ENCODE measurements at places on chromosomes 12 and 14.

DNA sequence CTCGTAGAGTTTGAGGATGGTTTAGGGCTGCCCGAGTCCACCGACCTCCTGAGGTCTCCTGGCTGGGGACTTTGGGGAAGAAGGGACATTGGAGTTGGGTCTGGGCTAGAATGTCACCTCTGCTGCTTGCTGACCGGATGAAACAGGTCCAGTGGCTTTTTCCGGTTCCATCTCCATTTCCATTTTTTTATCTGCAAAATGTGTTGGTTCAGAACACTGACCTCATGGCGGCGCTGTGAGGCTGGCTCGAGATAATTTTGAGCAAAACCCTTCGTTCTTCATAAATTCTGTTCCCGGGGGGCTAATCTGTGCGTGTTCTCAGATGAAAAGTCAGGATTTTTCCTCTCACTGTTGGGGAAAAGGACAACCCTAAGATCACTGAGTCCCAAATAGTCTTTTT lies 11.7 kb upstream of the MYL2 start:
- DNase-seq = peak; percentile 13

DNA sequence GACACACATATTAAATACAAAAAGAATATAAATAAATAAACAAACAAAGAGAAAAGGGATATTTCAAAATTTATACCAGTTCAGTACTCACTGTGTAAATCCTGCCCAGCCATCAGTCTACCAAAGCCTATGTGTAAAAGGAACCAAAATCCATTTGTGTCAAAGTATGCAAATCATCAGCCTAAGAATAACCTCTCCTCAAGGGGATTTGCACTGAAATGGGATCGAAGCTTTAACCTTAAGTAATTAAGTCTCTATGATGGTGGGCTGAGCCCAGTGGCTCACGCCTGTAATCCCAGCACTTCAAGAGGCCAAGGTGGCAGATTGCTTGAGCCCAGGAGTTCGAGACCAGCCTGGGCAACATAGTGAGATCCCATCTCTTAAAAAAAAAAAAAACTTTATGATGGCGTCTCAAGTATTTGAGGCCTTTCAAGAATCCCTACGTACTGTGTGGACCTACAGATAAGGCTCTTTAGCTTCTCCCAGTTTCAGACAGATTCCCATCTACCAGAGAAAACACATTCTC lies 57.8 kb upstream of the METAP2 start:
- DNase-seq = no peak

GRCh38 chr12:54984658-54985376 lies at the start of gene TESPA1:
Gene TESPA1 (minus strand): TSS chr12:54984762. CDS start chr12:54974562, 10,200 bp downstream.
- DNase-seq = no peak

DNA sequence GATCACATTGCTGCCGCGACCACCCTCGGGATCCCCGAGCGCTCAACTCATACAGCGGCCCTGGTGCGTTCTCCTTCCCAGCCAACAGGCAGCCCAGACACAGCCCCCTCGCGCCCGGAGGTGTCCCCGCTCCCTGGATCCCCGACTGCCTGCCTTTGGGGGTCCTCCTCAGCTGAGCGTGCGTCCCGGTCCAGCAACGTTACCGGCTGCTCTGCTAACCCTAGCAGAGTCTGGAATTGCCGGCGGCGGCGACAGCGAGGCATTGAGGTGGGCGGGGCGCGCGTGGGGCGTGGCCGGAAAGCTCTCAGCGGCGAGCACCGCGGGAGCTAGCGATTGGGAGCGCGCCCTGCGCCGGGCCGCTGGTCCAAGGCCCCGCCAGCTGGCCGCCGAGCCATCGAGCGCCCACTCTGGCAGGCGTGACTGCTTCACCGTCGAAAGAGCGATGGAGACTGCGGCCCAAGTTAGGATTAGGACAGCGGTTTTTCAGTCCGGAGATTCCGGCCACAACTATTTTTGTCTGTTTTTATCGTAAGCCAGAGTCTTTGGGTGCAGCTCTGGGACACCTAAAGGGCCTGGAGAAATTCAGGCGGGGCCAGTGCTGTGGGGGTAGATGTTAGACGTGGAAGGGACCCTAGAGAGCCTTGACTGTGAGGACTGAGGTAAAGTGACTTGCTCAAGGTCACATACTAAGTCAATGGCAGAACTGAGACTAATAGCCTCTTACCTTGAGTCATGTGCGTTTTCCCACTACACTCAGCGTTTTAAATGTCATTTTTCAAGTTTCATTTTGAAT lies at the start of gene HEATR5A:
Gene HEATR5A, minus strand, starts transcription at position 232 of the 793 bp plus-strand sequence. CDS start 17,575 bp downstream, outside the sequence.
- DNase-seq = peak; percentile 97

- DNase-seq = no peak
Observed at GRCh38 chr12:19886639-19887064, 447.4 kb downstream of the AEBP2 start.

GRCh38 chr12:93085383-93086287 lies 156.5 kb upstream of the EEA1 start:
- DNase-seq = no peak

- DNase-seq = peak; percentile 43
Observed at GRCh38 chr12:95083471-95083870, 10.1 kb upstream of the NR2C1 start.

DNA sequence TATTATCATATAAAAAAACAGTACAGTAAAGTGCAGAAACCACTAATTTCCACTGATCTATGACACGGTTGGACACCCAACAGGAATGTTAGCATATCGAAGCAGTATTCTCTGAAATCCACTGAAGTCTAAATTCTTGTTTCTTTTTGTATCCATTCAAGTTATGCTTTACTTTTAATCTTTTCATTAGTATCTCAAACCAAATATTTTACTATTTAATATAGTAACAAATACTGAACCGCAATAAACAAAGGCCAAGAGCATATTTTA lies 41.1 kb downstream of the ATXN2 start:
- no peak for DNase-seq

DNA sequence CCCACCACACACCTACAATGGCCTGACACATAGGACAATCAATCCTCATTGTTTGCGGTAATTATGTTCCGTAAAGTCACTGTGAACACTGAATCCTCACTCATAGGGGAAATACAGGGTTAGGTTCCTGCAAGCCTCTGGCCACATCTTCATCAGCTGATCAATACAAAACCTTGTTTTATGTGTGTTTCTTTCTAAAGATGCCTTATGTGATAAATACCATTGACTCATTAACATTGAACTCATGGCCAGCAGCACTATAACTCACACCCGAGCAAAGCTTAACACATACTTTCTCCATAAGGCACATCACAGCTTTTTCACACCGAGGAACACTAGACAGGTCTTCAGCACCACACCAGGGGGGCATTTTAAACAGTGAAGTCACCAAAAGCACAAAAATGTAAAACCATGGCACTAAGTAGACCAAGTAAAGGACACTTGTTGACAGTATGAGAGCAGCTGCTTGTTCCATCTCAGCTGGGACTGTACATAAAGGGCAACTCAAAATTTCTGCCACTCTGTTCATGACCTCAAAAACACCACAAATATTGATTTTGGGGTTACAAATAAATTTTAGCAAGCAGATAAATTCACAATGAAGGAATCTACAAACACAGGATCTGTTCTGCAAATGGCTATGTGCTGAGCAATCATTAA lies 60.5 kb downstream of the ESR2 start:
- DNase-seq = no peak

GRCh38 chr12:94111302-94111701 lies 37.1 kb upstream of the PLXNC1 start:
- no peak for DNase-seq

- DNase-seq = no peak
Observed at GRCh38 chr12:25792031-25792430, 166.5 kb upstream of the RASSF8 start.

GRCh38 chr12:49873361-49873934 lies 30.3 kb downstream of the FAIM2 start:
- DNase-seq = peak; percentile 16

DNA sequence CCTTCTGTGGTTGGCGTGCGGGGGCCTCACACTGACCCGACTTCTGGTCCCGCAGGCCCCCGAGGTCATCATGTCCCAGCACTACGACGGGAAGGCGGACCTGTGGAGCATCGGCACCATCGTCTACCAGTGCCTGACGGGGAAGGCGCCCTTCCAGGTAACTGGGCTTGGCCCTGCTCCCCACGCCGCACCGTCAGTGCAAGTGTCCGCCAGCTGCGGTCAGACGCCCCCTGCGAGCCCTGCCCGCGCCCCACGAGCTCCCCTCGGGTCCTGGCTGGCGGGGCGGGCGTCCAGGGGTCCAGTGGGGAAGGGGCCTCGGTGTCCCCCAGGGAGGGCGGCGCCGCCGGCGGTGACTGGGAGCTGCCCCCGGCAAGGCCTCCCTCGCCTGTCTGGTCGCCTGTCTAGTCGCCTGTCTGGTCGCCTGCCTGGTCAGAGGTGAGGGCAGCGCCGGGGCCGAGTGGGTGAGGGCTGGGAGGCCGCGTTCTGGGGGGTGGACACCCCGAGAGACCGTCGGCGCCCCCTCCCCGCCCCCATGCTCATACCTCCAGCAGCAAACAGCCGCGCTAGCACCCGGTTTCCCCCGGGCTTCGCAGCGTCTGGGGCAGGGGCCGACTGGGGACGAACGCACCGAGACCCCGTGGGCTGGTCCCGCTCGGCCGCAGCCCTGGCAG lies 14.8 kb downstream of the ULK1 start:
- no peak for DNase-seq

- no peak for DNase-seq
Observed at GRCh38 chr12:71456316-71456715, 16.7 kb downstream of the LGR5 start.

GRCh38 chr12:124771462-124772288 lies 92.0 kb downstream of the SCARB1 start:
- DNase-seq = peak; percentile 74

DNA sequence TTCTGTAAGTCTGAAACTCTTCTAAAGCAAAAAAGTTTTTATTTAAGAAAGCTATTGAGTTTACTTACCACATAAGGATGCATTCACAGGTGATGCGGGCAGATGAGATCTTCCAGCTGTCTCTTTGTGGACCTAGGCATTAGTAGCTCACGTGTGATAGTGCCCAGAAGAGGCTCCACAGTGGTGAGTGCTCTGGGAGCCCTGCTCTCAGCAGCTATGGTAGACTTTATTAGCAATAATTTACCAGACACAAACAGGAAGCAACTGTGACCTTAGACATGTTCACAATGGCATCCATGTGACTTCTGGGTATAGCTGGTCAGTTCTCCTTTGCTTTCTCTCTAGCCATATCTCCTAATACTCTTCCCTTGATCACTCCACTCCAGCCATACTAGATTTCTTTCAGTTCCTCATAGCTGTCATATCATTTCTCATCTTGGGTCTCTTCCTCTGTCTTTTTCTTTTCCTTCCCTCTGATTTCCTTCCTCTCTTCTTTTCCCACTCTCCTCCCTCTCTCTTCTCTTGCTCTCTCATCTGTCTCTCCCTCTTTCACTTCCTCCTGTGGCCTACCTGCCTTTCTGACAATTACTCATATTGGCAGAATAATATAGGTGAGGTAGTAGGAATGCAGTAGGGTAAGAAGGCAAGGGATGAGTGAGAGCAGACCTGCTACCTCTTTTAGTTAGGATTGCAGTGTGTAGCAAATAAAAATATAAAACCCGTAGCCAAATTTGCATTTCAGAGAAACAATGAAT lies 75.2 kb upstream of the SCAF11 start:
- DNase-seq = no peak

All from fibroblast of pulmonary artery (primary cell).